ENCODE measurements at places on chromosomes 1 and 21.
A peak's percentile ranks its signal among the peaks of the same experiment; 100 is the strongest.

DNA sequence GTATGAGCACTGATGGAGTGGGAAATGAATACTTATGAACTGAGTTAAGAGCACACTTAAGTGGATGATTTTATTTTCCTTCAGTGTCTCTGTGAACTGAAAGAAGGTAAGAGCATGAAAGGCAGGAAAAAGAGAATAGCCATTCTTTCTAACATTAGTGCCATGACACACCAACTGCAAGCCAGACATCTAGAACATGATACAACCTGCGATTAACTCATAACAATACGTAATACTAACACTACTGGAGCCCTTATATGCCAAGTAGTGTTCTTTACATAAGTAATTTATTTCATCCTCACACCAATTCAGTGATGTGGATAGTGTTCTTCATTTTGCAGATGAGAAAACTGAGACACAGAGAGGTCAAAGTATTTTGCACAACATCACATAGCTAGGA lies 56.7 kb downstream of the PRRX1 start:
- H3K27ac ChIP-seq: no peak overlapping the region
- no peak for DNase-seq
- no peaks in the 10 kb centered on the region for H3K36me3 ChIP-seq
- H3K4me1 ChIP-seq: no peaks in the 10 kb centered on the region
- no peak overlapping the region for H3K4me3 ChIP-seq

GRCh38 chr1:111643097-111643496 lies 23.5 kb downstream of the RAP1A start:
- H3K4me1 ChIP-seq: peaks cover 34% of the 10 kb centered on the region
- DNase-seq: no peak
- no peaks in the 10 kb centered on the region for H3K36me3 ChIP-seq
- H3K4me3 ChIP-seq: no peak overlapping the region
- H3K27ac ChIP-seq: no peak overlapping the region

- H3K4me1 ChIP-seq: no peaks in the 10 kb centered on the region
- H3K27me3 ChIP-seq: no peaks in the 10 kb centered on the region
- H3K36me3 ChIP-seq: no peaks in the 10 kb centered on the region
- no peak overlapping the region for H3K4me3 ChIP-seq
Observed at GRCh38 chr21:30981403-30981802, 56.9 kb downstream of the KRTAP19-8 start.

- H3K27ac ChIP-seq: no peak overlapping the region
- H3K27me3 ChIP-seq: no peaks in the 10 kb centered on the region
- no peak for DNase-seq
- H3K36me3 ChIP-seq: no peaks in the 10 kb centered on the region
Observed at GRCh38 chr1:221543529-221544120, 198.3 kb downstream of the DUSP10 start.

- H3K27ac ChIP-seq: peak within 1 kb of the TSS; percentile 70
- peaks cover 11% of the 10 kb centered on the region for H3K4me1 ChIP-seq
- peaks cover 11% of the 10 kb centered on the region for H3K27me3 ChIP-seq
- H3K4me3 ChIP-seq: no peak within 1 kb of the TSS
Observed at GRCh38 chr1:16017461-16018303, at the start of gene HSPB7. Gene HSPB7, minus strand, starts transcription at chr1:16018043. Its CDS starts 80 bp downstream, at chr1:16017963.

DNA sequence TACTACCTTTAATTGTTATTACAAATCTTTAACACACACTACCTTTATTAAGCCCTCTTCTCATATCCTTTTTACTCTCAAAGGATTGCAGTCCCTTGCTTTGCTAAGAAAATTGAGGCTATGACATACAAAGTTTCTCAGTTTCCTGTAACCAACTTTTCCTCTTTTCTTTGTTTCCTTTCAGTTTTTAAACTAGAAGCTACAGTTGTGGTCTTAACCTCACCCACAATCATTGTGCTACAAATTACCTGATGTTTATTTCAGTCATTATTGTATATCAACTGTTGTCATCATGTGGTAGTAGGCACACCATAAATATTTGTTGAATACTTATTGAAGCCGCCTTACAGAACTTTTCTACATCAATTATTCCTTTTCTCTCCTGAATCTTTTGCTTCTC lies 51.8 kb downstream of the SLAMF6 start:
- no peak overlapping the region for H3K4me3 ChIP-seq
- H3K4me1 ChIP-seq: no peaks in the 10 kb centered on the region
- DNase-seq: no peak

DNA sequence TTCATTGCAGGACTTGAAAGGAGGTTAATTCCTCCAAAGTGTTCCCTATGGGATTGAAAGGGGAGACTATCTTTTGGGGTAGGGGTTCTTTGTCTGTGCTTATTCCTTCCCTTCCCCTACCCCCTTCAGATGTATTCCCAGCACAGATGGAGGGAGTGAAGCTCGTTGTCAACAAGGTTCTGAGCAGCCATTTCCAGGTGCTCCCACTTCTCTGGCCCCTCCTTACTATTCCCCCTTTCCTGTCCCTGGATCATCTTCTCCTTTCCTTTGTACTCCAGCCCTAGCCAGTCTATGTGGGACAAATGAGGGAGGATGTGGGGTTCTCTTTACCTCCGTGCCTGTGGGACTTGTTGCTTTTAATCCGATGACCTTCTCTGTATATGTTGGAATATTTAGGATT lies 899 bp downstream of the TOMM40L start:
- H3K27me3 ChIP-seq: no peaks in the 10 kb centered on the region
- H3K4me3 ChIP-seq: peak overlapping the region; percentile 59
- H3K36me3 ChIP-seq: peaks cover 29% of the 10 kb centered on the region
- H3K4me1 ChIP-seq: peaks cover 11% of the 10 kb centered on the region
- no peak for DNase-seq
- H3K27ac ChIP-seq: no peak overlapping the region

- H3K27ac ChIP-seq: peak overlapping the region; percentile 46
- peaks cover 11% of the 10 kb centered on the region for H3K27me3 ChIP-seq
- no peak overlapping the region for H3K4me3 ChIP-seq
- H3K4me1 ChIP-seq: peaks cover 10% of the 10 kb centered on the region
Observed at GRCh38 chr1:8137481-8138244, 111.6 kb upstream of the ERRFI1 start.

GRCh38 chr1:212537610-212538009 lies 71.0 kb upstream of the ATF3 start:
- no peaks in the 10 kb centered on the region for H3K36me3 ChIP-seq
- no peak for DNase-seq
- no peaks in the 10 kb centered on the region for H3K27me3 ChIP-seq
- no peaks in the 10 kb centered on the region for H3K4me1 ChIP-seq
- H3K27ac ChIP-seq: no peak overlapping the region
- no peak overlapping the region for H3K4me3 ChIP-seq

DNA sequence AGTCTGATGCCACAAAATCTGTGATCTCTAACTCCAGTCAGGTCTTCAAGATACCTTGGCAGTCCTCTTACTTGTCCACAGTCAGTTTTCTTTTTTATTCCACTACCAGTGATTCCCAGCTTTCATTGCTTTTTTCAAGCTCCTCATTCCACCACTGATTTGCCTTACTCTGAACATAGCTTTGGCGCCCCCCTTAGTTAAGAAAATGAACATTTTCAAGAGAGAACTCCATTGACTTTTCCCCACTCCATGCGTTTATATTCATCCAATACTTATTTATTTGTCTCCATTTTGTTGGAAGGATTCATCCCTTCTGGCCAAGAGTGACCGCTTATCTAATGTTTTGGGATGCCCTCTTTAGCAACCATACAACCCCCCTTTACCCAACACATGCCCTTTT lies 33.9 kb upstream of the IPO9 start:
- no peak for DNase-seq
- H3K27ac ChIP-seq: no peak overlapping the region
- H3K4me1 ChIP-seq: peaks cover 31% of the 10 kb centered on the region
- H3K27me3 ChIP-seq: no peaks in the 10 kb centered on the region

- H3K4me3 ChIP-seq: no peak overlapping the region
- no peaks in the 10 kb centered on the region for H3K36me3 ChIP-seq
- no peak for DNase-seq
- no peaks in the 10 kb centered on the region for H3K4me1 ChIP-seq
- H3K27me3 ChIP-seq: peaks cover 36% of the 10 kb centered on the region
Observed at GRCh38 chr1:204735042-204735441, 49.5 kb upstream of the LRRN2 start.

GRCh38 chr1:12172042-12172851 lies 5.5 kb downstream of the TNFRSF1B start:
- peak overlapping the region; percentile 94 for H3K27ac ChIP-seq
- DNase-seq: peak; percentile 88
- no peaks in the 10 kb centered on the region for H3K36me3 ChIP-seq
- no peaks in the 10 kb centered on the region for H3K27me3 ChIP-seq
- peaks cover 94% of the 10 kb centered on the region for H3K4me1 ChIP-seq
- no peak overlapping the region for H3K4me3 ChIP-seq

DNA sequence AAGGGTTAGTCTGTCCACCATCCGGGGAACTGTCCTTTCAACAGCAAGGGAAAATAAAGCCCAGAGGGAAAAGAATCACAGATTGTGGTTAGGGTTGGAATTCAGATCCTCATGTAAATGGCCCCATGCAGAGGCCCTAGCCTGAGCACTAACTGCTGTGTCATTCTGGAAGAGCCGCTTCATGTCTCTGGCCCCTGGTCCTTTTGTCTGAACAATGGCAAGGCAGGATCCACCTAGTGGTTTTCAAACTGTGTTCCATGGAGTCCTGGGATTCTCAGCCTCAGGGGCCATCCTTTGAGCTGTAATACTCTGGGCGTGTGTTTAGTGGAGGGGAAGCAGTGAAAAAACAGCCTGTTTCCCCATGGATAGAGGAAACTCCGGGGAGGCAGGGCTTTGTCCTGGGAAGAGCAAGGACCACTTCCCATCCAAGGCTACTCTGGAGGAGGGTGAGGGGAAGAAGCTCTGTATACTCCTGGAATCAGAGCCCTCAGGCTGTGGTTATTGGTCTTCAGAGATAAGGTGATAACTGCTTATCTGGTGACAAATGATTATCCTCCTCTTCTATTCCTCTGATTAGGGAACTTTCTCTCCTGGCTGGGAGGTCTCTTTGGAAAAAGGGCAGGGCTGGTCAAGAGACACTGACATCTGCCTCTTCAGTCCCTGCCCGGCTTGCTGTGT lies 19.2 kb downstream of the PAX7 start:
- H3K4me1 ChIP-seq: no peaks in the 10 kb centered on the region
- H3K27me3 ChIP-seq: peaks cover 100% of the 10 kb centered on the region
- H3K27ac ChIP-seq: no peak overlapping the region

GRCh38 chr1:73887412-73887811 lies 310.6 kb downstream of the LRRIQ3 start:
- H3K27me3 ChIP-seq: no peaks in the 10 kb centered on the region
- no peaks in the 10 kb centered on the region for H3K36me3 ChIP-seq
- no peak overlapping the region for H3K27ac ChIP-seq
- no peaks in the 10 kb centered on the region for H3K4me1 ChIP-seq

DNA sequence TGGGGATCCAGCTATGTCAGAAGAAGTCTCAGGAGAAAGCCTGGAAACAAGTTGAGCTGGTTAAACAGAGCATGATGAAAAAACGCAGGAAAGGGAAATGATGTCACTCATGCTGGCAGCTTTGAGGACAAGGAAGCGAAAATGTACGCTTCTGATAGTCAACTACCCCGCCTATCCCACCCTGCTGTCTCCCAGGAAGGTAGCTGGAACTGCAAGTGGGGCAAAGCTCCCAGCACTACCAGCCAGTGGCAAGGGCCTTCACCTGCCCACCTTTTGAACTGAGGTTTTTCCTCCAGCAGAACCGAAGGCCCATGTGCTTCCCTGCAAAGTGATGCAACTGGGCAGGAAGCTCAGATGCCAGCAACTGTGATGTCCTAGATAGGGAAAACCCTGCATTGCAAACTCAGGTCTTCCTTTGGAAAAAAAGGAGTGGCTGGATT lies 6.3 kb upstream of the IL20 start:
- H3K4me1 ChIP-seq: peaks cover 3% of the 10 kb centered on the region
- H3K36me3 ChIP-seq: no peaks in the 10 kb centered on the region
- H3K27ac ChIP-seq: no peak overlapping the region
- H3K27me3 ChIP-seq: peaks cover 3% of the 10 kb centered on the region
- no peak overlapping the region for H3K4me3 ChIP-seq

- H3K36me3 ChIP-seq: no peaks in the 10 kb centered on the region
- H3K4me3 ChIP-seq: no peak overlapping the region
- no peaks in the 10 kb centered on the region for H3K4me1 ChIP-seq
- H3K27ac ChIP-seq: no peak overlapping the region
Observed at GRCh38 chr1:243980071-243980470, 71.0 kb upstream of the ZBTB18 start.

GRCh38 chr1:84103197-84103992 lies 40.7 kb upstream of the PRKACB start:
- H3K36me3 ChIP-seq: no peaks in the 10 kb centered on the region
- DNase-seq: no peak
- H3K27me3 ChIP-seq: no peaks in the 10 kb centered on the region
- no peaks in the 10 kb centered on the region for H3K4me1 ChIP-seq
- H3K4me3 ChIP-seq: no peak overlapping the region

DNA sequence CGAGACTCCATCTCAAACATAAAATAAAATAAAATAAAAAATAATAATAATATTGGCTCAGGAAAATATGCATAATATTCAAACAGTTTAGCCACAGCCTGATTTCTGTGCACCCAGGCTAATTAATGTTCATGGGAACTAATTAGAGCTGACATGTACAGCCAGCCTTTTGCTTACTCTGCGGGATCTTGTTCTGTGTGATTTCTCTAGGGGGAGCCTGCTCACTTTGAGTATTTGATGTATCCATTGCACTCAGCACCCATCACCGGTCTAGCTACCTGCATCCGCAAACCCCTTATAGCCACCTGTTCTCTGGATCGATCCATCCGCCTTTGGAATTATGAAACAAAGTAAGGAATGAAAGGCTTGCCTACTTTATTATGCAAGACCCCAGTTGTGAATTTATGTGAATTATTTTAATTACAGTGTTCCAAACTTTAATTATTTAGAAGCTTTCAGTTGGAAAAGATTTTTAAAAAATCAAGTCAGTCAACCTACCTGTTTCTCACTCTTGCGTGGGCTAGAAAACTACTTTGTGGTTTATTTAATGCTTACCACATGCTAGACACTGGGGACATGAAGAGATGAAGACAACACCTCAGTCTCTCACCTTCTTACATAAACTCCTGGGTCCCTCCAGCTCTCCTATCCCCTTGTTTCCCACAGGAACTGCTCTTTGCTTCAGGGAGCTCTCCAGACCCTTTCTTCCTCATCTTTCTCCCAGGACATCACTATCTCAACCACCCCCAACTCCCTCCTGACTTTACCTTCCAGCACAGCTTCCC lies 25.4 kb downstream of the CFAP57 start:
- H3K27ac ChIP-seq: no peak overlapping the region
- H3K4me1 ChIP-seq: no peaks in the 10 kb centered on the region
- H3K36me3 ChIP-seq: no peaks in the 10 kb centered on the region
- H3K4me3 ChIP-seq: no peak overlapping the region

GRCh38 chr1:119510046-119510445 lies 3.0 kb downstream of the HSD3B1 start:
- H3K4me3 ChIP-seq: no peak overlapping the region
- no peak overlapping the region for H3K27ac ChIP-seq
- no peaks in the 10 kb centered on the region for H3K36me3 ChIP-seq
- H3K27me3 ChIP-seq: no peaks in the 10 kb centered on the region

GRCh38 chr1:182889997-182890396 lies 50.9 kb downstream of the DHX9 start:
- peaks cover 8% of the 10 kb centered on the region for H3K36me3 ChIP-seq
- H3K4me3 ChIP-seq: no peak overlapping the region
- H3K4me1 ChIP-seq: no peaks in the 10 kb centered on the region
- H3K27me3 ChIP-seq: no peaks in the 10 kb centered on the region
- no peak overlapping the region for H3K27ac ChIP-seq
- DNase-seq: no peak

- H3K4me3 ChIP-seq: no peak overlapping the region
- no peaks in the 10 kb centered on the region for H3K4me1 ChIP-seq
- no peaks in the 10 kb centered on the region for H3K36me3 ChIP-seq
- H3K27me3 ChIP-seq: no peaks in the 10 kb centered on the region
Observed at GRCh38 chr1:114009393-114009792, 30.1 kb downstream of the OLFML3 start.
